ENCODE measurements at places on chromosomes 4 and X. TPM values are rescaled to one million over a fixed set of nuclear protein-coding genes. Genes with fewer than 3 reads are reported as not detected.

Gene RNF175
- total RNA-seq, result 0.66 TPM

Gene PRR32
- not detected for total RNA-seq

Gene NEK1
- total RNA-seq, result 15.5 TPM

Gene TRIM75
- total RNA-seq, result not detected

Gene GLRA2
- not detected for total RNA-seq

Gene FAM184B
- not detected for total RNA-seq

Gene ADH7
- total RNA-seq, result not detected

Gene FRG2
- not detected for total RNA-seq

Gene CT45A3
- not detected for total RNA-seq

Gene SLITRK4
- 0.39 TPM for total RNA-seq

Gene SLC6A14
- 0.44 TPM for total RNA-seq

Gene ZAR1
- not detected for total RNA-seq

Gene SPP1
- total RNA-seq, result not detected

Gene SFRP2
- total RNA-seq, result not detected

Gene SMS
- total RNA-seq, result 160 TPM

Gene GYPE
- total RNA-seq, result not detected

Gene ARAF
- 63.5 TPM for total RNA-seq

Gene TKTL2
- total RNA-seq, result not detected

Gene NAP1L2
- total RNA-seq, result not detected

Gene LRIT3
- 0.22 TPM for total RNA-seq

Gene MMRN1
- total RNA-seq, result not detected

Gene RAB9B
- 0.07 TPM for total RNA-seq

Gene F11
- total RNA-seq, result not detected

Measured in MCF 10A (cell line).